Stimulated activated CD8-positive, alpha-beta memory T cell treated with anti-CD3 and anti-CD28 coated beads, Interleukin-2, amount 100 ng/mL, for 1 hour (primary cell): ENCODE measurements at places on chromosomes 1 and 21.

DNA sequence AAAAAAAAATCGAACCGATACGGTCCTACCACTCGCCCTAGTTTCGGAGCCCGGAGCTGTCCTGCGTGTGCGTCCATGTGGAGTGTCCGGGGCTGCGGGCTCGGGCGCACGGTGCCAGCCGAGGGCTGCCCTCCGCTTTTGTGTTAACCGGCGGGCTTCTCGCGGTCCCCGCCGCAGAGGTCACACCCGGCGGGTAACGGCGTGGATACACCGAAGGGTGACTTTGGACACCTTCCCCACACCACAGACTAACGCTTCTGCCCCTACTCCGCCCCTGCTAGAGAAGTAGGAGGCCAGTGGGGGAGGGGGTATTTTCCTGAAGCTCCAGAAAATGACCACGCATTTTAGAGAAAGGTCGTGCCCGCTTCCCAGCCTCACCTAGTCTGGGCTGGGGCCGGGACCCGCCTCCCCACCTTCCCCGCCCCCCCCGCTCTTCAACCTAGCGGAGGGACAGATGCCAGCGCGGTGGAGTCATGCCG is 609 bp upstream of the ATF3 start:
- DNase-seq = no peak

GRCh38 chr1:233675446-233675845 is 61.5 kb downstream of the KCNK1 start:
- DNase-seq = no peak

GRCh38 chr1:60034999-60035398 is 38.6 kb downstream of the C1orf87 start:
- no peak for DNase-seq

DNA sequence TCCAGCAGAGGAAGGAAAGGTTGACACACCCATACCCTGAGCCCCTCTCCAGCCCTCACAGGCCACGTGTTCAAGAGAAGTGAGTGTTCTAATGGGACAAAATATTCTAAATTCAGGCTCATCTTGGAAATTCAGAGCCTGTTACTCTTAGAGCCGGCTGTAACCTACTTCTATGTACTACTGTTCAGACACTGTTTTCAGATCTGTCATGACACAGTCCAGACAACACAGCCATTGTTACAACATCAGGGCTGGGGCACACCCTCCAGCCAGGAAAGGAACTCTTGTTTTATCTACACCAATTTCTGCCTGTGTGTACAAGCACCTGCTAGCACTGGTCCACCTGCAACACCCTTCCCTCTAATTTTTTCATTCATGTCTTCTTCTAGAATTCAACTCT is 145.4 kb upstream of the C8B start:
- no peak for DNase-seq

DNA sequence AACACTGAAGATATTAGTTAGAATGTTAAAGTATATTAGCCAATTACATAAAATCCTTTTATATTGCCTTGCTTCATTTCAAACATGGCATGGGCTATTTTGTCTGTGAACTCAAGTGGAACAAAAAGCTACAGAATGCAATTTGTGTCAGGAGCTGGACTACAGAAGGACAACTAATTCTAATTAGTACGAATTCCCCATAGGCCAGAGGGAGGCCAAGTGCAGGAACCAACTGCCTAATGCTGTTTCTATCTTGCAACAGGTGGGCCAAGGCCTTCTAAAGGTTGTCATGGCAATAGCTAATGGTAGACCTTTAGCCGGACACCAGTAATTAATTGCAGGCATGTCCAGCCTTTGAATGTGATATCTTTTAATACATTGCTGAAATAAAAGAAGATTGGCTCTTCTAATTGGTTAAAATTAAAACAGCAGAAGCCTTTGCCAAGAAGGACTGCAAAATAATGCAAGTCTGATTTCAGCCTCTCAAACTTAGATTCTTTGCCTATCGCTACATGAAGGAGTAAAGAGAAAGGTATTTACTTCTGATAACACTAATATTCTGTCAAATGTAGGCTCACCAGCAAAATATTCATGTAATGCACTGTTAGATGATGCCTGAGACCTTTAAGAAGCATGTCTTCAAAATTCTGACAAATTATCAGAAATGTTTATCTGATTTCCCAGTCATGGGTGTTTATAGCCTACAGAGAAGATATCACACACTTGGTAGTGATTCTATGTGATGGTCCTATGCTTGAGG is 232.1 kb downstream of the LMO4 start:
- no peak for DNase-seq

GRCh38 chr1:55456971-55457370 is 241.8 kb upstream of the USP24 start:
- DNase-seq = no peak

GRCh38 chr1:228299901-228300300 is 92.1 kb downstream of the OBSCN start:
- no peak for DNase-seq

- DNase-seq = no peak
Measured at GRCh38 chr1:7967196-7967595, 5.7 kb downstream of the PARK7 start.

- DNase-seq = no peak
Measured at GRCh38 chr1:226635456-226635941, 86.9 kb downstream of the STUM start.

DNA sequence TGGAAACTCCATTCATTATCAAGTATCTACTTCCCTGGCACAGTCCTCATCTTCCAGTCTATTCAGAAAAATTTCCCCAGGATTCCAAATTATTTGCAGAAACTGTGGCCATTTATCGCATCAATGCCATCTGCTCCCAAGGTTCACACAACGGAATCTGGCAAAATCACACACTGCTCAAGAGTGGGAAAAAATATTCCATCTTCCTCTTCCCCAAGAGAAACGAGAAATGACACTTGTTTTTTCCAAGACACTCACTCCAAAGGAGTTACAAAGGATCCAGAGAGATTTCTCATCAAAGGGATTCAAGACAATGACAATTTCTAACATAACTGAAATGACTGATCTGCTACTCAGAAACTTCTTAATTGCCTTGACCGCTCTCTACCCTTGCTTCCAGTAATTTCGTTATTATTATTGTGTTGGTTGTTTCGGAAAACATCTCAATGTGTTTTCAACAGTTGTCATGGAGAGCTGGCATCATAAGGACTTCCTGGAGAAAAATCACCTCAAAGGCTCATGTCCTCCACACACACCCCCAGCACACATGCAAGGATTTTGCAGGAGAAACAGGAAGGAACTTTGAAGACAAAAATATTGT is 128.0 kb downstream of the PSMG1 start:
- DNase-seq = no peak

DNA sequence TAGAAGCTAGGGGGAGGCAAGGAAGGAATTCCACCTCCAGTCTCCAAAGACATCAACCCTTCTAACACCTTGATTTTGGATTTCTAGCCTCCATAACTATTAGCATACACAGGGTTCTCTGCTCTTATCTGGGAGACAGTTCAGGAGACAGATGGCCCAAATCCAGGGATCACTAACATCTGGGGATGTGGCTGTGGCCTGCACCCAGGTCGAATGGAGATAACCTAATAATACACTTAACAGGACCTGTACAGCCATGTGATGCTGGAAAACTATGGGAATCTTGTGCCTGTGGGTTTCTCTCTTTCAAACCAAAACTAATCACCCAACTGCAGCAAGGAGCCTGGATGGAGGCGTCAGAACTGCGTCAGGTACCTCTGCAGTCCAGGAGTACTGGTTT is 47.6 kb downstream of the KIAA0319L start:
- DNase-seq = no peak

GRCh38 chr1:240056350-240056749 is 35.3 kb upstream of the FMN2 start:
- DNase-seq = no peak

DNA sequence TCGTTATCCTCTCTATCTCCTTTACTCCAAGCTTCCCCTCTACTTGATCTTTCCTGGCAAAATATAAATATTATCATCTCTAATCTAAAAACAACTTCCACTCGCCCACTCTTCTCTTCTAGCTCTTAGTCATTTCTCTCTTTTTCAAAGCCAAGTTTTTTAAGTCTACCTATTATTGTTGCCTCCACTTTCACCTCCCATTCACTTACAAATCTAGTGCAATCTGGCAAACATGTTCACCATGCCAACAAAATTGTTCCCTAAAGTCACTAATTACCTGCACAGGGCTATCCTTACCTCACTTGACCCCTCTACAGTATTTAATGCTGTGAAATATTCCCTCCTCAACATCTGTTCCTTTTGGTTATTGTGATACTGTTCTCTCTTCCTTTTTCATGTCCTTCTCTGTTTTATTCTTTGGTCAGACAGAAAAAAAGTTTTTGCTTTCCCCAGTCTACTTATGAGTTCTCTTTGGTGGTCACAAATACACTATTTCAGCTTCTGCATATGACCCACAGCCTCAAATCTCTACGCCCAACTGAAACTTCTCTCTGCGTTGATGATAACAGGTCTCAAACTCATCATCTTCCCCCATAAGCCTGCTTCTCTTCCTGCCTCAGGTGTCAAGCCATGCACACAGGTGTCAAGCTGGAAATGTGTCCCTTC is 31.9 kb upstream of the RAP1A start:
- DNase-seq = no peak

GRCh38 chr1:179016706-179017382 is 8.8 kb upstream of the FAM20B start:
- no peak for DNase-seq

- DNase-seq = no peak
Measured at GRCh38 chr21:46585191-46585953, 19.5 kb downstream of the S100B start.

DNA sequence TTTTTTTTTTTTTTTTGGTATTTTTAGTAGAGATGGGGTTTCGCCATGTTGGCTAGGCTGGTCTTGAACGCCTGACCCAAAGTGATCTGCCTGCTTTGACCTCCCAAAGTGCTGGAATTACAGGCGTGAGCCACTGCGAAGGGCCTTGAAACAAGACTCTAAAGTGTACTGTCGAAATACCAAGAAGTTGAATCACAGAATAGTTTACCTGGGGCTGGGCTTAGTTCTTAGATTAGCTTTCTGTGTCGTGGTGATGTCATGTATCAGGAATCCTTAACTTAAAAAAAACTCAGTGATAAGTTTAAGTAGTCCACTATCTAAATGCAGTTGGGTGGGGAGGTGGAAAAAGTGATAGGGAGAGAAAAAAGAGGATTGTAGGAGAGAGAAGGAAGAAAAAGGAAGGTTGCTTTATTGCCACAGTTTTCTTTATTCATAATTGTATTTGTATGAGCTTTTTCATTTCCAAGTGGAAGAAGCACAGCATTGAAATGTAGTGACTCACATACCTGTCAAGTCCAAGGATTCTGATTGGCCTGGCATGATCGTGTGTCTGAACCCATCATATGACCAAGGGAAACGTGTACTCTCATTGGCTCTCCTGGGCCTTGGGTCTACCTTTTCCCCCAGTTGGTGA is 13.4 kb downstream of the ITSN1 start:
- no peak for DNase-seq
